Cardiac fibroblast (primary cell): ENCODE measurements at places on chromosomes 11 and 22.

DNA sequence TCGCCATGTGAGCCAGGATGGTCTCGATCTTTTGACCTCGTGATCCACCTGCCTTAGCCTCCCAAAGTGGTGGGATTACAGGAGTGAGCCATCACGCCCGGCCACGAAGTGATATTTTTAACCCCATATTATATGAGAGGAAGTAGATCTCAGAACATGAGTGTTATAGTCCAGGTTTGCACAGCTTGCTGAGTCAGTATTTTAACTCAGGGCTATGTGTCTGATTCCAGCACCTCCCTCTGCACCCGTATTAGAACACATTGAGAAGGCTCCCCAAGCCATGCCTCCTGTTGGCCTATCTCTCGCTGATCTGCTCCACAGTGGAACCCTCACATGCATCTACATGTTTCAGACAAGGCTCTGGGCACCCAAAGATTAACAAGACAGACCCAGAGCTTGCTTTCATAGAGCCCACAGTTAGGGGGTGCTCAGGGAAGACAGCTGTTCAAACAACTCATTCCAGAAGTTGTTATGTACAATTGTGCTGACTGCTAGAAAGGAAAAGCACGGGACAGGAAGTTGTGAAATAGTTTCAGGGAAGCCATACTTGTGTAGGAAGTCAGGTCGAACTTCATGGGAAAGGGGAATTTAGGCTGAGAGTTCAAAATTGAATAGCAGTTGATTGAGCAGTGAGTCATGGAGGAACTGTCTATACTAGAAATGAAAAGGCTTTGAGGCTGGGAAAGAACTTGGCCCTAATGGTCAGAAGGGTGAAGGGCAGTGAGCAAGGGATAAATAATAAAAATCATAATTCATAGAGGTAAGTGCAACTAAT, 49.3 kb upstream of the CLPB start:
- peak; percentile 80 for DNase-seq

GRCh38 chr11:113681711-113682413, 24.2 kb downstream of the TMPRSS5 start:
- no peak for DNase-seq

DNA sequence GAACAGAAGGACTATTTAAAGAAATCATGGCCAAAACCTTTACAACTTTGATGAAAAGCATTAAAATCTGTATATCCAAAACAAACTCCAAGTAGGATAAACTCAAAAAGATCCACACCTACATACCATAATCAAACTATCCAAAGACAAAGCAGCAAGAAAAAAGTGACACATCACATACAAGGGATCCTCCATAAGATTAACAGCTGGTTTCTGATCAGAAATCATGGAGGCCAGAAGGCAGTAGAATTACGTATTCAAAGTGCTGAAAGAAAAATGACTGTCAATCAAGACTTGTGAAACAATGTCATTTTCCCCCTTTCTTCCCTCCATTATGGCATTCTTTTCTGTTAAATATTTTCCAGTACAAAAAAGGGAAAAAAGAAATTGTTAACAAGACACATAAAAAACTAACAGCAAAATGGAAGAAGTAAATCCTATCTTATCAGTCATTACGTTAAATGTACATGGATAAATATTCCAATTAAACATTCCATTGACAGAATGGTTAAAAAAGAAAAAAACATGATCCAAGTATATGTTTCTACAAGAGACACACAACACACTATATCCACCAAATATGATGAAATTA, 34.2 kb upstream of the ARHGAP32 start:
- DNase-seq: no peak

GRCh38 chr22:19710769-19711106, 3.6 kb upstream of the SEPTIN5 start:
- no peak for DNase-seq

DNA sequence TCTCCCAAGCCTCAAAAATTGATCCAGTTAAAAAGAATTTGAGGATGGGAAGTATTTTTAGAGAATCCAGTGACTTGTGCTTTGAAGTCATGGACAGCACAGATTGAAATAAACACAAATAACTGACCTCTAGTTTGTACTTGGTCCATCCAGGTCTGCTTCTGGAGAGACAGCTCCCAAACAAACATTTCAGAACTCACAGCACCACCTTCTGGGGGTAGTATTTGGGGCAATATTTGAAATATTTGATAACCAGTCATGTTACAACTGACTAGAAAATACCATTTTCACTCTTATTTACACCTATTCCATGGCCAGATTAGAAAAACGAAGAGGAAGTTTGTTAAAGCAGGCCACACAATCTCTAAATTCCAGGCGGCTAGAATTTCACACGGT, 56.2 kb downstream of the CTSC start:
- DNase-seq: peak; percentile 42

GRCh38 chr11:21975242-21975641, 217.6 kb upstream of the ANO5 start:
- DNase-seq: no peak
